Bladder microvascular endothelial cell (primary cell): ENCODE measurements at places on chromosomes 3 and 15. TPM values are rescaled to one million over a fixed set of nuclear protein-coding genes. Genes with fewer than 3 reads are reported as not detected.

Gene ETFA
- 135 and 246 TPM in 2 replicates for total RNA-seq

Gene ACTRT3
- 1.5 and 2.0 TPM in 2 replicates for total RNA-seq

Gene TRH
- total RNA-seq = not detected in 2 replicates

Gene LYZL4
- not detected in 2 replicates for total RNA-seq

Gene LMOD3
- total RNA-seq = 0.06 TPM in 1 of 2 replicates, not detected in the other

Gene CYP19A1
- total RNA-seq = not detected in 2 replicates

Gene ERICH6
- 0.06 TPM in 1 of 2 replicates, not detected in the other for total RNA-seq

Gene RASGRP1
- total RNA-seq = under 0.01 and 0.57 TPM in 2 replicates

Gene FBLN2
- total RNA-seq = 1.6 and 13.8 TPM in 2 replicates

Gene REC114
- total RNA-seq = not detected in 2 replicates
